ENCODE measurements at places on chromosomes 2 and 18.
A peak's percentile ranks its signal among the peaks of the same experiment; 100 is the strongest.

- DNase-seq: no peak
These were observed 656.5 kb downstream of the IRS1 start for GRCh38 chr2:226143091-226143490.

GRCh38 chr2:73133566-73134197 lies 20.9 kb upstream of the RAB11FIP5 start:
- DNase-seq: no peak

DNA sequence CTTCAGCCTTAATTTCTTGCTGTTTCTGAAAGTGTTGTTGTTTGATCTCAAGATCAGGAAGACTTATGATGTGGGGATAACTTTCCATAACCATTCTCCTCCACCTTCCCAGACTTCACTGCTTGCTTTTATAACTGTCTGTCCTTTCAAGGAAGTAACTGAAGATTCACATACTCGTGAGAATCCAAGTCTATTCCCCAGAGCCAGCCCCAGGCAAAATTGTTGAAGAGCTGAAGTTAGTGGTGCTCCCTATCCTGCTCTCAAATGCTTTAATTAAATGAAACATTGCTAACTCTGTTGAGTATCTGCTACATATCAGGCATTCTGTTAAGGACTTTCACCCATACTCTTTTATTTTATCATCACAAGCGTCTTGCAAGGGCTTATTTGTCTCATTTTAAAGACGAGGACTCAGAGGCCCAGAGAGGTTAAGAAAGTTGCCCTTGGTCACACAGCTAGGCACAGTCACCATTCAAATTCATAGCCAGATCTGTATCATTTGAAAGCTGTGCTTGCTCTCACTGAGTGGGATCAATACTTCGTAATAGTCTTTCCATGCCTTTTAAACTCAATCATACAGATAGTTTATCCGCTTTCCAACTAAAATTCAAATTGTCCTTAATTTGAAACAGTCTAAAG lies 189.8 kb upstream of the TCF4 start:
- DNase-seq: no peak

- no peak for DNase-seq
These were observed 24.2 kb downstream of the ZAP70 start for GRCh38 chr2:97737421-97738178.

DNA sequence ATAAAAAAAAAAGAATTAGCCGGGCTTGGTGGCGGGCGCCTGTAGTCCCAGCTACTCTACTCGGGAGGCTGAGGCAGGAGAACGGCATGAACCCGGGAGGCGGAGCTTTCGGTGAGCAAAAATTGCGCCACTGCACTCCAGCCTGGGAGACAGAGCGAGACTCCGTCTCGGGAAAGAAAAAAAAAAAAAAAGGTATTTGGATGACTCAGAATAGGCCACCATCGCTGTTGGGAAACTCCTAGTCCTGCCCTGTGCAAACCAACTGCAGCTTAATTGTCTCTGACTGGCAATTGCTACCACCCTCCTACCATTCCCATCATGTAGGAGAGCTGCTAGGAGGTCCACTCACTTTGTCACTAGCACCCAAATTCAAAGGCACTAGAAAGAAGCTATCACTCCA lies 43.5 kb downstream of the ATP8B1 start:
- DNase-seq: no peak

GRCh38 chr2:165839610-165840009 lies 45.6 kb upstream of the GALNT3 start:
- DNase-seq: peak; percentile 73

DNA sequence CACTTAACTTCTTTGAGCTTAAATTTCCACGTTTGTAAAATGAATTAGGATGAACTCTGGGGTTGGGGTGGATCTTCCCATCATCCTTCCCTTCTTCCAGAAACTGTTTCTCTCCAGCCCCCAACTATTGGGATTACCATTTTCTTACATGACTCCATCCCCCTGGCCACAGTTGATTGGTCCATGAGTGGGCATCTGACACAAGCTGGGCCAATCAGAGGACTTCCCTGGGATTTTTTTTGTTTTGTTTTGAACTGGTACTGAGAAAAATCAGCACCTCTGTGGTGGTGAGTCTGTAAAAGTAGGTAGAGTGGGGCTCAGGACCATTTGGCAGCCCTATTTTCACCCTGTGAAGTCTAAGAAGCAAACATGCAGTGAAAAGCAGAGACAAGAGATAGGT lies 118.0 kb upstream of the SERTAD2 start:
- DNase-seq: no peak

DNA sequence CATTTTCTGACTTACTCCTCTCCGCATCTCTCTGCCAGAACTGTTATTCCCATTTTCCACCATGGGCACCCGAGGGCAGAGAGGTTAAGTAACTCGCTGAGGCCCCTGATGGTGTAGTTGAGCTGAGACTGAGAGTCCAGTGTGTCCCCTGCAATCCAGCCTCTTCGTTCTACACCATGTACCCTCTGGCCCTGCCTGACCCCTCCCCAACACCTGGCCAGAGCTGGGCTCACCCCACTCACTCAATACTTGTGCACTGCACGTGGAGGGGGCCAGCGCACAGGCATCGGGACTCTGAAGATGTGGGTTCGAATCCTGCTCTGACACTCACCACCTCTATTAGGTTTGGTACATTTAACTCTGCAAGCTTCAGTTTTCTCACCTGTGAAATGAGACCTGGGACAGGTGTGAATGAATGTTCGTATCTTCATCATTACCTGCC lies 24.3 kb upstream of the FOSL2 start:
- no peak for DNase-seq

DNA sequence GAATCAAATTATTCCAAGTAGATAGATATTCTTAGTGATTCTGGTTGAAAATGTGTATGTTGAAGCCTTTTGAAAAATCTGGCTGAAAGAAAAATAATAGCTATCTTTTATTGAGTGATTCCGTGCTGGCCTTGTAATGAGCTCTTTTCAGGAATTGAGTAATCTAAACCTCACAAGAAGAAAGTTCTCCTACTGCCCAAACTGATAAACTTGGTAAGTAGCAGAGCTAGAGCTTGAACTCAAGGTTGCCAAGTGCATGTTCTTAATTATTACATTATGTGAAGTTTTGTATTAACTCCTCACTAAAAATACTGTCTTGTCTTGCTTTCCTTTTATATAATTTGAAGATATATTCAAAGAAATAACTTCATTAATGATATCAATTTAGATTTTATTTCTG lies 1.6 kb upstream of the PPP1R1C start:
- DNase-seq: no peak

DNA sequence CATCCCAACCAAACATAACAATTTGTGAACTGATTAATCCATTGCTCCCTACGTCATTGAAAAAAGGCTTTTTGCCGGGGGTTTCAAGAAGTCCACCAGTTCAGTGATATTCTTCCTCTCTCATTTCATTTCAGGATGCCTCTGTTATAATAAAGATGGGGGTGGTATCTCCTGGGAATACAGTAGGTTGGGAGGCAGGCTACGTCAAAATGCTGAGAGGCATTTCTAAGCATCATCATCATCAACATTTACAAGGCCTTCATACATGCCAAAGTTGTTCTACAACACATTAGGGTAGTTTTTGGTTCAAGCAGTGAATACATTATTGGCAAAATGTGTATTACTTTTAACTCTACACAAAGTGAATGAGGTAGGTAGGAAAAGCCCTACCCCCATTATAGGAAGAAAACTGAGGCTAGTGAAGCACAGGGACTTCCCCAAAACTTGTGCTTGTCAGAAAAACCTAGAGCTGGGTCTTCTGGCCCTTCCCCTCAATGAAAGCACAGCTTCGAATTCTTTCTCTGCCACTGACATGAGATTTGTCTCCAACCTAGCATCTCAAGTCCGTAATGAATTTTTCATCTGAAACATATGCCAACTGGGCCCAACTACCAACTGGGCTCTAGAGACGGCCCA lies 11.3 kb downstream of the OSR1 start:
- DNase-seq: no peak

DNA sequence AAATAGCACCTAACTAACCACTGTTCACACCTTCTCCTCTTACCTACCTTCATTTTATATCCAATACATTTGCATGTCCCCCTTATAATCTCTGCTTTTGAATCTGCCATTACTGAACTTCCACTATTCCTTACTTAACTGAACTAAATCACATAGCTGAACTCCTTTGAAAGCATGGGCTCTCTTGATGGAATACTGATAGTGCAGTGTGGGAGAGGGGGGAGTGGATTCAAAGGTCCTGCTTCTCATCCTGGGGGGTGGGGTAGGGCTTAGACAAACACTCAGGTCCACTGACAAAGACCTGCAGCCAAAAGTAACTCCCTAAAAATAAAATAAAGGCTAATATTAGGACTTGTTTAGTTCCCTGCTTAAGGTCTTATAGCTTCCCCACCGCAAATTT lies 8.6 kb downstream of the MCEE start:
- no peak for DNase-seq

- no peak for DNase-seq
These were observed 46.3 kb downstream of the LMAN2L start for GRCh38 chr2:96693286-96694200.

- no peak for DNase-seq
These were observed 122.5 kb downstream of the FIGN start for GRCh38 chr2:163613266-163613731.

GRCh38 chr2:33949371-33949770 lies 350.3 kb upstream of the FAM98A start:
- no peak for DNase-seq

- DNase-seq: no peak
These were observed 51.4 kb upstream of the GPC1 start for GRCh38 chr2:240383871-240384700.

DNA sequence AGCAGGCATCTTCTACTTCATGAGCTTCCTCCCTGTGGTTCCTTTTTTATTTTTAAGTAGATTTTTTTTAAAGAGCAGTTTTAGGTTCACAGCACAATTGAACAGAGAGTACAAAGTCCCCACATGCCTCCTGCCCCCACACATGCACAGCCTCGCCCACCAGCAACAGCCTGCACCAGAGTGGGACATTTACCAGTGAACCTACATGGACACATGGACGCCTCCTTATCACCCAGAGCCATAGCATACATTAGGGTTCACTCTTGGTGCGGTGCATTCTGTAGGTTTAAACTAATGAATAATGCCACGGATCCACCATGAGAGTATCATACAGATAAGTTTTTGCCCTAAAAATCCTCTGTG lies 40.9 kb downstream of the HS1BP3 start:
- DNase-seq: no peak

- DNase-seq: no peak
These were observed 87.0 kb downstream of the CERS6 start for GRCh38 chr2:168543037-168543436.

- peak; percentile 24 for DNase-seq
These were observed 42.9 kb downstream of the QPCT start for GRCh38 chr2:37387148-37387835.

DNA sequence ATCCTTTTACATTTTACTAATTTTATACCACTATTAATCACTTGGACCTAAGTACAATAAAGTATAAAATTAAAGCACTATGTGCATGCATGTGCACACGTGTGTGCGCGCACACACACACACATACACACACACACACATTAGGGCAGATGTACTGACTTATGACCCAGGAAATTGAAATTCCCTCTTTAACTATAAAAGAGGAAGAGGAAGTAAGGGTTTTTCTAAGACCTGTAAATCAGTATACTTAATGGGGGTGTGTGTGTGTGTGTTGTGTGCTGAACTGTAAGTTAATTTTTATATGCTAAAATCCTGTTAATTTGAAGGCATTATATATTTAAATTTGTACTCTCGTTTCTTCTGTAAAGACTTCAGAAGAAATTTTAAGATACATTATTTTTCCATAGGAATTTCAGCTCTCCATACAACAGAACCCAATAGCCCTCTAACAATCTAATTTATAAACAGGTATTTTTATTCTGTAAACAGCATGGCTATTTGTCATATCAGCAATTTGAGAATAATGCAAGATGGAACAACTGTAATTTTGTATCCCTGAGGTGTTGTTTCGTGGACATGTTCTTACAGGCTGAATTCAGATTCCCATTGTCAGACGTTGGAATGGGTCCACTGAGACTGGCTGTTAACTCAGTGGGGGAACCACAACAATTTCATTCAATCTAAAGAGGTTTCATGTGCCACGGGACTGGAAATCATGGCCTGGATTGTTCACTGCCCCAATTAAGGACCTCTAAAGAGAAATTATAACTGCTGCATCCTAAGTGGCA lies 90.9 kb downstream of the PLA2R1 start:
- no peak for DNase-seq

DNA sequence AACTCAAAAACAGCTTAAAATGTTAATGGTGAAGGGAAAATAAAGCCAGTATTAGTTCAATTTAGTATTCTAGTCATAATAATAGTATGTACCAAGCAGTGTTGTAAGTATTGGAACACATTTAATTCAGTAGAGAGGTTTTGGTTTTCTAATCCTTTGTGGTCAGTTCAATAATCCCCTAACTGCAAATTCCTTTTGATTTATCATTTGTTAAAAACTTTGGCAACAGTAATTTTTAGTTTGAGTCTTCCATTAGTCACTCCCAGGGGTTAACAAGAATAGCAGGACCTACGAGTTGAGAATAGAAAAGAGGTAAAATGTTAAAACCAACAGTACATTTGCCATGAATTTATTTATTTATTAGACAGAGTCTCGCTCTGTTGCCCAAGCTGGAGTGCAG lies 10.7 kb downstream of the MRPL44 start:
- peak; percentile 67 for DNase-seq

DNA sequence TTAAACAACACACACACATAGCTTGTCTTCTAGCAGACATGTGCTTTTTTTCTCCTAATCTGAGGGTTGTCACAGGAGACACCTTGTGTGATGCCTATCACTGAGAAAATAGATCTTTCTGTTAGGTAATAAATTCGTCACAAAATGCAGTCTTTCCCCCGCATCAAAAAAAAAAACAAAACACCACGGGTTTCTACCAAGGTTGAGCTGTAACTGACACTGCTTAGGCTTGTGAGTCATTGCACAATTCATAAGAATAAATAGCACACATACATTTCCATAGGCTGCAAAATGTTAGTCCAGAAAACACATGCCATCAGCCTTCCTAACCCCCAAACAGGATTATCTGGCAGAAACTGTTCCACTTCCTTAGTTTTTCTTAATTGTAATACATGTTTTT lies 6.5 kb downstream of the TMEM163 start:
- peak; percentile 45 for DNase-seq

- DNase-seq: no peak
These were observed 83.5 kb upstream of the DTNA start for GRCh38 chr18:34626404-34627136.

DNA sequence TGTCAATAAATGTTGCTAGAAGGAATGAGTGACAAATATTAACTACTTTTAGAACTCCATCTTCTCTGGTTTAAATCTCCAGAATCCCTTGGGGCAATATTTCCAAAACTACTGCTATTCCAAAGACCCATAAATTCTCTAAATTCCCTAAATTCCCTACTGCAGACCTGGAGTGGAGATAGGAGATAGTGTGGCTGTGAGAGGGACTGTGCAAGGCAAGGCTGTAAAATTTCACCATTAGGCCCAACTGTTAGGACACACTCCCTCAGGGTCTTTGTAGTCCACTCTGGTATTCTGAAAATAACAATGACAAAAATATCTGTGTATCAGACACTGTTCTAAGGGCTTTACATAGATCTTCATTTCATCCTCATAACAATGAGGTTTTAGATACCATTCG lies 67.9 kb downstream of the MYL12B start:
- no peak for DNase-seq
